ENCODE measurements at places on chromosomes 6 and 20.

- no peak for DNase-seq
These were observed 117.5 kb upstream of the AFDN start for GRCh38 chr6:167709196-167709595.

GRCh38 chr6:137056121-137056880, 11.5 kb upstream of the IL20RA start:
- no peak for DNase-seq

- no peak for DNase-seq
These were observed 172.8 kb downstream of the TRIM27 start for GRCh38 chr6:28750926-28751458.

DNA sequence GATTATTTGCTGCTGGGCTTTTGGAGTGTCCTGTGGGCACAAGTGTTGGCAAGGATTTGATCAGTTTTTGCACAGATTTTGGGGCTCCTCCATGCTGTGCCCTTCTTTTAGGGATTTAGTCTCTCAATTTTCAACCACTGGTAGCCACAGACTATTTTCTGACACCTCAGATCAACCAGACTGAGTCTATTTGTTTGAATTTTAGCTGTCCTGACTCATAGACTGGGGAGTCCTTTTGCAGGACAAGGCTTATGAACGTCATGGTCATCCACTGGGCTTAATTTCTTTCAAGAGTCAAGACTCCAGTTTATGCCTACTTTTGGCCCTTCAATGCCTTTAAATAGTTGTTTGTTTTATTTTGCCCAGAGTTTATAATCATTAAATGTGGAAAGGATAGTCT, 59.3 kb downstream of the BCKDHB start:
- no peak for DNase-seq

GRCh38 chr6:167858086-167858591, 31.4 kb downstream of the AFDN start:
- no peak for DNase-seq

DNA sequence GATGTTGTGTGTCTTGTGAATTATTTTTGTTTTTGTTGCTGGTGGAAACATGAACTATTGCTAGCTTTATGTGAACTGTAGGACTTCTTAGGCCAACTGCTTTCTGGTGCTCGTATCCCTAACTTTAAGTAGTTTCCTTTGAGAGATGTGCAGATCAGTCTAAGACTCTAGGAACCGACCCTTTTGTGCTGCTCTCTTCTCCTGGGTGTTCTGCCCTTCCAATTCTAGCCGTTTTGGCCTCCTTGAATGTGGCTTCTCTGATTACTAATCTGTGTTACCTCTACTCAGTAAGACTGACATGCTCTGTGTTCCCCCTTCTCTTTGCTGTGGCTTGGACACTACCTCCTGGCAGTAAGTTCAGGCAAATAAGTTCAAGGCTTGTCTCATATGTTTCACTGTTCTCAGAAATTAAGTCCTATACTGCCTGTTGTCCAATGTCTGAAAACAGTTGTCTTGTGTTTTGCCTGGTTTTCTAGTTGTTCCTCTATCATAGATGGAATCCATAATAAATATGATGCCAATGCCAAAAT, 58.0 kb downstream of the FOXO3 start:
- DNase-seq = no peak
